ENCODE measurements at places on chromosomes 13 and 19.

GRCh38 chr19:399370-399769 lies 9.6 kb downstream of the C2CD4C start:
- no peak for DNase-seq

DNA sequence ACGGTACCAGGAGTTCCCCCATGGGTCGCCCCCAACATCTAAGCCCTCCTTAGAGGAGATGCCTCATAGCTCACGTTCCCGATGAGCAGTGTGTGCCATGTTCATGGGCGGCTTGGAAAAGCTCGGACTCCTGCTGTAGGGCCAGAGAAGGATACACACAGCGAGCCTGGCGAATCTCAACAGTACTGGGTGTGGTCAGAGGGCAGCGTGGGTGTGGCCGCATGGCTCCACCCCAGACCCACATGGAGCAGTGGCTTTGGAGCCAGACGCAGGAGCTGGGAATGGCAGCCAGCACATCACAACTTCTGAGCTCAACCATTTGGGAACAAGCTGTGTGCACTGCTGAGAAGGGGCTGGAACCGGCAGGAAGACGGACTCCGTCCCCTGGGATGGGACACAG lies 15.6 kb downstream of the CAPS start:
- no peak for DNase-seq

DNA sequence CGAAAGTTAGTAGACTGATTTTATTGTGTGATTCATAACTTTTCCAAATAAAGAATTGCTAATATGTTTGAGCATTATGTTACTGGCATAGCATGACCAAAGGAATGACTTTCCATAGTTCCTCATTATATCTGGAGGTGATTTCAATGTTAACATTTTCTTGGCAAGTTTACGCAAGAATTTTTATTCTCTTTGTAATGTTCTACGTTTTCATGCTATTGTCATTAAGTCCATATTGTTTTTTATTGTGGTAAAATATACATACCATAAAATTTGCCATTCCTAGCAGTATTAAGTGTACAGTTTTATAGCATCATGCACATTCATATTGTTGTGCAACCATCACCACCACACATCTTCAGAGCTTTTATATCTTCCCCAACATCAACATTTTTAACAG lies 14.8 kb downstream of the KCTD12 start:
- no peak for DNase-seq

DNA sequence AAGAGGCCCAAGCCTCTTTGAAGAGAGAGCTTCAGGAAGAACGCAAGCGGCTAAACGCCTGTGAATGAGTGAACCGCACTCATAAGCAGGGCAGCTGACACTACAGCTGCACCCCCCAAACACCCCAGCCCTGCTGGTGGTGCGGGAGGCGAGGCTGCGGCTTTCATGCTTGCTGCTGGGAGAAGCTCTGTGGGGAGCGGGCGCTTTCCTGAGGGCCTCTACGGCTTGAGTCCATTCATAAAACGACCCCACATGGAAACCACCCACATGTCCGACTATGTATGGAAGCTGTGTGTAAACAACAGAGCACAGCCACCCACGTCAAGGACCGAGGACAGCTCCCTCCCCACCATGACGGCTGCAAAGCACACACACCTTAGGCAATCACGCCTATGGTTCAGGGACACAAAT lies 5.5 kb downstream of the AP3D1 start:
- no peak for DNase-seq

GRCh38 chr19:19409631-19410030 lies 4.2 kb downstream of the GATAD2A start:
- no peak for DNase-seq

DNA sequence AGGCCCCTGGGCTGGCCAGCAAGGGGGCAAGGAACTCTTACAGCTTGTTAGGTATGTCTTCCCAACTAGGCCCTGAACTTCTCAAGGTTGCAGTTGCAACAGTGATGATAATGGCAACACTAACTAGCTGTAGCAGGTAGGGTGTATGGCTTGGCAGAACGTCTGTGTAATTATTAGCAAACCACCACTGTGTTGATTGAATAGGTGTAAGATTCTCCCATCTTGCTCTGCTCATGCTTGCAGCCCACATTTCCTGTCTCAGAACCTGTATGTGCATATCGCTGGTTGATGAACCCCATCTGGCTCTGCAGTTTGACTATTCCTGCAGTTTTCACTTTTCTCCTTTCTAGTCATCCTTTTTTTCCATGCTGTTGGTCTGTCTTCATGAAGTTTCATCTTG lies 178.8 kb downstream of the KATNAL1 start:
- DNase-seq, result no peak

All from stimulated activated CD8-positive, alpha-beta memory T cell treated with anti-CD3 and anti-CD28 coated beads, Interleukin-7, amount 100 ng/mL, for 48 hours (primary cell).